ENCODE measurements at places on chromosomes 4 and X. TPM values are rescaled to one million over a fixed set of nuclear protein-coding genes. Genes with fewer than 3 reads are reported as not detected.

DNA sequence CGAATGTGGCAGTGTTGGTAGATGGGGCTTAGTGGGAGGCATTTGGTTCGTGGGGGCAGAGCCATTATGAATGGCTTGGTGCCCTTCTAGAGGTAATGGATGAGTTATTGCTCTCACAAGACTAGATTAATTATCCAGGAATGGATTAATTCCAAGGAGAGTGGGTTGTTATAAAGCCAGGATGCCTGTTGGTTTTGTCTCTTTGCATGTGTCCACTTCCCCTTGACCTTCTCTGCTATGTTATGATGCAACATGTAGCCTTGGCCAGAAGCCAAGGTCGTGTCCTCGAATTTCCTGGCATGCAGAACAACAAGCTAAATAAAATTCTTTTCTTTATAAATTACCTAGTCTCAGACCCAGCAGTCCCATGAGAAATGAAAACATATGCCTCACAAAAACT is 111.2 kb upstream of the PLS3 start:
- peak; percentile 56 for DNase-seq
- H3K27me3 ChIP-seq: peaks cover 23% of the 10 kb centered on the region
- H3K27ac ChIP-seq: no peak overlapping the region
- no peaks in the 10 kb centered on the region for H3K36me3 ChIP-seq
- no peaks in the 10 kb centered on the region for H3K4me1 ChIP-seq

PNMA5 gene
- not detected for total RNA-seq

- H3K36me3 ChIP-seq: no peaks in the 10 kb centered on the region
- no peak overlapping the region for H3K4me3 ChIP-seq
- peaks cover 2% of the 10 kb centered on the region for H3K4me1 ChIP-seq
- H3K27ac ChIP-seq: peak overlapping the region; percentile 31
- DNase-seq: peak; percentile 88
Measured at GRCh38 chrX:154748712-154749339, 2.1 kb downstream of the GAB3 start.

GRCh38 chr4:1490654-1491327 is 84.5 kb upstream of the NKX1-1 start:
- H3K36me3 ChIP-seq: no peaks in the 10 kb centered on the region
- no peak overlapping the region for H3K27ac ChIP-seq
- H3K4me1 ChIP-seq: peaks cover 18% of the 10 kb centered on the region
- no peak for DNase-seq

SSX2 gene
- not detected for total RNA-seq

GRCh38 chr4:109683621-109684253 is 19.5 kb downstream of the CASP6 start:
- peak; percentile 22 for DNase-seq
- H3K27ac ChIP-seq: no peak overlapping the region
- H3K27me3 ChIP-seq: no peaks in the 10 kb centered on the region

GRCh38 chr4:4871573-4872313 is 12.3 kb downstream of the MSX1 start:
- no peaks in the 10 kb centered on the region for H3K36me3 ChIP-seq
- peaks cover 95% of the 10 kb centered on the region for H3K27me3 ChIP-seq
- DNase-seq: no peak

GRCh38 chr4:183722731-183723560 is 63.9 kb downstream of the TRAPPC11 start:
- H3K4me3 ChIP-seq: peak overlapping the region; percentile 46
- H3K36me3 ChIP-seq: no peaks in the 10 kb centered on the region
- no peak overlapping the region for H3K27ac ChIP-seq
- peaks cover 14% of the 10 kb centered on the region for H3K27me3 ChIP-seq

CDX4 gene
- total RNA-seq: not detected

SCD5 gene
- total RNA-seq: 10.2 TPM
